BE2C (cell line): ENCODE measurements at places on chromosomes 3 and 15.
A peak's percentile ranks its signal among the peaks of the same experiment; 100 is the strongest.

DNA sequence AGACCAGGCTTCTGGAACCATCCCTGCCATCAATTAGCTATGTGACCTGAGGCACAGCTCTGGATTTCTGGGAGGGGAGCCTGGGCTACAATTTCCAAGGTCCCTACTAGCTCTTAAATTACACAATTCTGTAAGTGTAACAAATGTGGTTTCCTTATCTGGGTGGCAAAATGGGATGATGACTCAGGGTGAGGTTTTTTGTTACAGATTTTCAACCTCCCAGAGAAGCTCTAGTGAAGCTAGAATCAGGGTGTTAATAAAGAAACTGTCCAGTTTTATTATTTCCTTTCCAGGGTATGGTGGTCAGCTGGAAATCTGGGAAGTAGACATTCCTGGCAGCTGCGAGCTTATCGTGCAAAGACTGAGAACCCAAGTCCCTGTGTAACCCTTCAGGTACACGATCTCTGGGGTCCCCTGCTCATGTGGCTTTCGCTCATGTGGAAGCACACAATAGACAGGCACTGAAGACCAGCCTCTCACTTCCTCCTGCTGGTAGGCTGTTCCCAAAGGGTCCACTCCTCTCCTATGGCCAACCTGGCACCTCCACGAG lies 7.3 kb downstream of the RAB27A start:
- DNase-seq: no peak

DNA sequence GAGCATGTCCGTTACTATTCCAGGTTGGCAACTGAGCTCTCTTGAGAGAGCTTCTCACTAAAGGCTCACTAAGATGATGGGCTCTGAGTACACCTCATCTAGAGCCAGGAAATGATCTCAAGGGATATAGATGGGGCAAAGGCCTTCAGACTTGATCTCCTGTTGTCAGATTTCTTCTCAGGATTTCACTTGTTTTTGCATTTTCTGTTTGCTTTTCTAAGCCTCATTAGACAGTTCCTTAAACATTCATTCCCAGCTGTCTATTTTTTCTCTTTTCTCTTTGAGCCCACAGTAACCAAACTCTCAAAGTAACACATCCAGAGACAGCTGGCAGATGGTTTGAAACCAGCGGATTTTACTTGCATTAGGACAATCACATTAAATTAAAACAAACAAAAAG lies 28.4 kb upstream of the ARL8B start:
- no peak for DNase-seq

- DNase-seq: no peak
These were observed 14.0 kb upstream of the SLC25A26 start for GRCh38 chr3:66206806-66207205.

- DNase-seq: no peak
These were observed 107.2 kb upstream of the CLSTN2 start for GRCh38 chr3:139827833-139828232.

DNA sequence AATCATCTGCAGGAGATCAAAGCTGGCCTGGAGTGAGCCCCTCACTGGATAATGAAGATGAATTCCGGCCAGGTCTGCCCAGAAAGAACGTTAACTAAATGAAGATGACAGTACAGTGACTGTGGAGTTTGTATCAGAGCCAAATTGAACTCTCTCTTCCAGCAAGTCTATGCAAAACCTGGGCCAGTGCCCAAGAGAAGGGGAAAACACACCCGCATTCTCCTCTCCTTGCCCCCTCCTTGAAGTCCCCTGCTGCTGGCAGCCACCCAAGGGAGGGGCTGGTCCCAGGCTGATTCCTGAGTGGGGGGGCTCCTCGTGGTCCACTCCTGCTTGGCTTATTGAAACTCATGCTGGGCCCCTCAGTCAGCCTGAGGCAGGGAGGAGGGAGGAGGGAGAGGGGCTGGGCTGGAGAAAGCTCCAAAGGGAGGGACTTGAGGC lies 155.7 kb downstream of the RAB11A start:
- peak; percentile 54 for DNase-seq

- DNase-seq: no peak
These were observed 16.7 kb downstream of the ZDHHC19 start for GRCh38 chr3:196194542-196194915.

- DNase-seq: peak; percentile 22
These were observed 368.4 kb downstream of the MECOM start for GRCh38 chr3:169295126-169295525.

DNA sequence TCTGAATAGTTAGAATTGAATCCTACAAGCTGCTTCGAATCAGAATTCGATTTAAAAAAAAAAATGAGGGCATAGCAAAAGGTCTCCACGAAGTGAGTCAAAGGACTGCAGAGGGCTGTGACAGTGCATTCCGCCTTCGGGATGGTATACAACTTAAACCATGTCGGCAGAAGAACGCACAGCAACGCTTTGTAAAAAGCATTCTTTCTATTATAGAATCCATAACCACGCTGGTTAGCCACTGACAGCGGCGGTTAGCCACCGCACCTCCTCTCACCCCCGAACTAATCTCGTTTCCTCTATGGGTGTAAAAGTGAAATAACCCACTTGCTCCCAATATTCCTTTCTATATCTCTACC lies 664 bp upstream of the PIK3CA start:
- peak; percentile 27 for DNase-seq

DNA sequence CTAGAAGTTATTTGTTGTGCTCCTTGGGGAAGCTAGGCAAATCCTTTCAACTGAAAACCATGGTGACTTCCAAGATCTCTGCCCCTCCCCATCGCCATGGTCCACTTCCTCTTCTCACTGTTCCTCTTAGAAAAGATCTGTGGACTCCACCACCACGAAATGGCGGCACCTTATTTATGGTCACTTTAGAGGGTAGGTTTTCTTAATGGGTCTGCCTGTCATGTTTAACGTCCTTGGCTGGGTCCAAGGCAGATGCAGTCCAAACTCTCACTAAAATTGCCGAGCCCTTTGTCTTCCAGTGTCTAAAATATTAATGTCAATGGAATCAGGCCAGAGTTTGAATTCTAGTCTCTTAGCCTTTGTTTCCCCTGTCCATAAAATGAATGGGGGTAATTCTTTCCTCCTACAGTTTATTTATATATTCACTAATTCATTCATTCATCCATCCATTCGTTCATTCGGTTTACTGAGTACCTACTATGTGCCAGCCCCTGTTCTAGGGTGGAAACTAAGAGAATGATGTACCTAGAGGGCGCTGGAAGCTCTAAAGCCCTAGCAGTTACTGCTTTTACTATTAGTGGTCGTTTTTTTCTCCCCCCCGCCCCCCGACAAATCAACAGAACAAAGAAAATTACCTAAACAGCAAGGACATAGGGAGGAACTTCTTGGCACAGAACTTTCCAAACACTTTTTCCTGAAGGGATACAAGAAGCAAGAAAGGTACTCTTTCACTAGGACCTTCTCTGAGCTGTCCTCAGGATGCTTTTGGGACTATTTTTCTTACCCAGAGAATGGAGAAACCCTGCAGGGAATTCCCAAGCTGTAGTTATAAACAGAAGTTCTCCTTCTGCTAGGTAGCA lies 657 bp downstream of the PATL2 start:
- DNase-seq: no peak

DNA sequence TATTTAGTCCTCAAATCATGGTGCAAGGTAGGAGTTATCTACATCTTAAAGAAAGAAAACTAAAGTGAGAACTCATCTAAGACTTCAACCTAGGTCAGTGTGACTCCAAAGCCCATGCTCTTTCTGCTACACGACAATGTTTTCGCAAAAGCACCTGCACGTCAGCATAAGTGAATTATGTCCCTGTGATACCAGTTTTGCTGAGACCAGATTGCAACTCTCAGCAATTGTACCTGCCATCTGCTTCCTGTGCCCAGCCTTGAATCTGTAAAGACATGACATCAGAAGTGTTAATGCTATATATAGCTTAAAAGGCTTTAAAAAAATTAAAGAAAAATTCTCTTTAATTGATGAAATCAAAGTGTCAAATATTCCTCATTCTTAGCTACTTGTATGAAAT lies 43.4 kb downstream of the RETNLB start:
- DNase-seq: no peak

- no peak for DNase-seq
These were observed 151.9 kb upstream of the ZNF385D start for GRCh38 chr3:21902956-21903355.

DNA sequence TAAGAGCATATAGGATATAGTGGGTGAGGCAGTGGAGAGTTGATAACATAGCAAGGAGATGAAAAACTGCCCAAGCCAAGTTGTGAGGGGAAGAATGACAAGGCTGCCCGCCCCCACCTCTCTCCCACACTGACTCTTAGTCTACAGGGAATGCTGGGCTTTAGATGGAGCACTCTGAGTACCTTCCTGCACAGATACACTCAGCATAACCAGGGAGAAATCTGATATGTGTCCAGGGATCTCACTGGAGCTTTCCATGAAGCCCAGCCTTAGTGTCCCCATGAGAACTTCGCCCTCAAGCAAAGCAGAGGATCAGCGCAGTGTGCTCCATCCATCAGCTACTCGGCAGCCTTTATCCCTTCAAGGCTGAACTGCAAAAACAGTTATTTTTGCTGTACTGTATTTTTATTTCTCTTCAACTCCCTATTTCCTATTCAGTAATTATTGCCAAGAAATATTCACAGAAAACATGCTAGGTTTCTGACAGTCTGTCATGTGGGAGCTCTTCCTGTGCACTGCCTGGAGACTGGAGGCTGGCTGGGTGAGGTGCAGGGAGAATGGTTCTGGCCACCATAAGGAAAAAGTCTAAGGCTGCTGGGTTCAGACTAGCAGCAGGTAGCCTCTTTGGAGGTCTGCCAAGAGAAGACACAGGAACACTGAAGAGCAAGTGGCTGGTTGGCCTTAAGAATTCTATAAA lies 475.2 kb upstream of the PPP2R3A start:
- no peak for DNase-seq

- DNase-seq: no peak
These were observed 38.8 kb upstream of the PLOD2 start for GRCh38 chr3:146199762-146200161.

GRCh38 chr3:8366219-8366810 lies 135.3 kb upstream of the LMCD1 start:
- no peak for DNase-seq

GRCh38 chr3:61032991-61033390 lies 218.3 kb downstream of the FHIT start:
- DNase-seq: no peak

GRCh38 chr3:28287046-28287445 lies 45.6 kb downstream of the CMC1 start:
- no peak for DNase-seq

DNA sequence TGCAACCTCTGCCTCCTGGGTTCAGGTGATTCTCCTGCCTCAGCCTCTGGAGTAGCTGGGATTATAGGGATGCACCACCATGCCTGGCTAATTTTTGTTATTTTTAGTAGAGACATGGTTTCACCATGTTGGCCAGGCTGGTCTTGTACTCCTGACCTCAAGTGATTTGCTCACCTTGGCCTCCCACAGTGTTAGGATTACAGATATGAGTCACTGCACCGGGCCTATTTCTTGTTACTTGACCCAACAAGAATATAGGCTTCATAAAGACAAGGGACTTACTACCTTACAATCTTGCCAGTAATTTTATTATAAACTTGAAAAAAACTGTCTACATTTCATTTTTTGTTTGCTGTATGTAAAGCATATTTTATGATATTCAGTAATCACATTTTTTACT lies 21.4 kb upstream of the ZBTB47 start:
- DNase-seq: no peak

DNA sequence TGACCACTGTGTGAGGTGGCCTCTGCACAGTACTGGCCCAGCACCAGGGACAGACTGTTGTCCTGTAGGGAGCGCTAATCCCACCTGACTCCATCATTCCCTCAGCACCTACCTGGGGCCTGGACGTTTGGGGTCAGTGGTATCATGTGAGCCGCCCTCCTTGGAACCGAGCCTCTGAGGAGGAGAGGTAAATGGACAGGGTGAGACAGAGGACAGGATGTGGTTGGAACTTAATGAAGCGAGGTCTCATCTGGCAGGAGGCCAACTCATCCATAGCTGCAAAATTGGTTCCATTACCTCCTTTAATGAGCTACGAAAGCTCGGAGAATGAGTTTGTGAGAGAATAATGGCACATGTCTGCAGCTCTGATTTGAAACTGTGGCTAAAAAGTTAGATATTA lies 13.9 kb downstream of the MAPKAPK3 start:
- DNase-seq: peak; percentile 33

GRCh38 chr3:18428991-18429745 lies 4.0 kb upstream of the SATB1 start:
- no peak for DNase-seq

DNA sequence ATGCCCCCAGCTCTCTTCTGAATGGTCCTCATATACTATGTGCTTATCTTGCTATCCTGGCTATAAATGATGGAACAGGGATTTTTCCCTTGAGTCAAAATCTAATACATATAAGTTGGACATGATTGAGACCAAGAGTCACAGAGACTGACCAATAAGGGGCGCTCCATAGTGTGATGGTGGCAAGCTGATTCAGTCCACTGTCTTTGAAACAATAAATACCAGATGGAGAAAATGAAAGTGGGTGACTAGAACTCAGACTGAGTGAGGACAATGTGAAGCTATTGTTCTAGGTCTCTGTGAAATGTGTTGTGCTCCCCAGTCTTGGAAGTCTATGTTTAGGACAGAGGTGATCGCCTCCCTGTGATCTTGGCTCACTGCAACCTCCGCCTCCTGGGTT lies 10.6 kb upstream of the FSTL1 start:
- DNase-seq: no peak

DNA sequence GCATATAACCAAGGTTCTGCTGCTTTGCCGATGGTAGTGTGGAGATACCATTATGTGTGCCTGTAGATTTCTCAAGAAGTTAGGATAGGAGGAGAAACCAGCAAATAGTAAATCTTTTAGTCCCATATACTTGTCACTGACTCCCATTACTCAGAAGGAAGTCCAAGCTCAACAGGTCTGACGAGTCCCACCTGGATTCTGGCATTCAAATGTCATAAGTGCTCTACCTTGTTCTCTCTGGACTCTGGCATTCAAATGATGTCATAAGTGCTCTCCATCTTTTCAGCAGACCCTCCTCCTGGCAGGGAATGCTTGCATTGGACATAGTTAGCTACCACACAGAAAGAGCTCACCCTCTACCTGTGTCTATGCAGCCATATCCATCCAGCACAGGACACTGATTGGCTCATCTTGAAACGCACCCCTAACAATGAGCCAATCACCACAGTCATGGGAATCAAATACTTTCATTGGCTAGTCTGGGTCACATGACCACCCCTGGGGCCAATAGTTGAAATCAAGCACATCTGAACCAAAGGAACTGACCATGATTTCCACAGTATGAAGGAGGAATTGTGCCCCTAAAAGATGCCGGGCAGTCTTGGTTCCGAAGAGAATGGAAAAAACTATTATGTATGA lies 205.0 kb upstream of the ADAMTS9 start:
- no peak for DNase-seq

GRCh38 chr3:132456136-132456535 lies 38.8 kb downstream of the DNAJC13 start:
- DNase-seq: no peak

GRCh38 chr3:71453822-71454511 lies 129.6 kb downstream of the FOXP1 start:
- no peak for DNase-seq
